Breast epithelium (tissue), 4 donors: ENCODE measurements at places on chromosomes 3 and 15. TPM values are rescaled to one million over a fixed set of nuclear protein-coding genes. Genes with fewer than 3 reads are reported as not detected.

- no peak for DNase-seq
Measured at GRCh38 chr3:73739791-73740453, 115.2 kb upstream of the PDZRN3 start.

GRCh38 chr3:182979674-182980191, 605 bp downstream of the DCUN1D1 start:
- no peak for DNase-seq

SPINK8 gene
- total RNA-seq: not detected

ALDH1A3 gene
- total RNA-seq: 44.9 TPM

- DNase-seq: no peak
Measured at GRCh38 chr3:172465281-172465680, 17.0 kb upstream of the GHSR start.

GRCh38 chr3:187813198-187813597, 67.9 kb upstream of the BCL6 start:
- no peak for DNase-seq

DNA sequence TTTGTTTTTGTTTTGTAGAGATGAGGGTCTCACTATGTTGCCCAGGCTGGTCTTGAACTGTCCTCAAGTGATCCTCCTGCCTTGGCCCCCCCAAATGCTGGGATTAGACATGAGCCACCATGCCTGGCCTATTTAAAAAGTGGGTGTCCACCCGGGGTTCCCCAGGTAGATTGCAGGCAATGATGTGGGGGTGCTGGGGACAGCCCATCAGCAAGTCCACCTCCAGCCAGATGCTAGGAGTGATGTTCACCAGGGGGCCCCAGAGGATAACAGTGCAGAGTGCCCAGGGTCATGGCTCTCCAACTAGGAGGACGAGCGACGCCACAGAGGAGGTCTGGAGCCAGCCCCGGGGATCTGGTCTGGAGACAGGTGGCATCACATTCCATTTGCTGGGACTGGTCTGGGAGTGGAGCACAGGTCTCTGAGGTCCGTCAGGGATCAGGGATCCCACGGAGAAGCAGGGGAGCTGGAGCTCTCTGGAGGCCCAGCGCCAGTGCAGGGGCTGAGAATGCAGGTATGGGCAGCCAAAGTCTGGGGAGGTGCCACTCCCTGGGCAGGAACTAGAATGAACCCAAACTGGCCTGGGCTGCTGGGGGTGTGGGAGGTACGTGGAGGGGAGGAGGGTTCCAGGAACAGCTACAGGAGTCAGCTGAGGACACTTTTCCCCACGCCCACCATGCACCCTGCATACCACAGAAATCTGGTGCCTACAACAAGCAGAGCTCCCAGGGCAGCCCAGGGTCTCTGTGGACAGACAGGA, 51.2 kb upstream of the PCSK6 start:
- no peak for DNase-seq

GRCh38 chr3:140529096-140529495, 148.8 kb upstream of the TRIM42 start:
- DNase-seq: no peak

DNA sequence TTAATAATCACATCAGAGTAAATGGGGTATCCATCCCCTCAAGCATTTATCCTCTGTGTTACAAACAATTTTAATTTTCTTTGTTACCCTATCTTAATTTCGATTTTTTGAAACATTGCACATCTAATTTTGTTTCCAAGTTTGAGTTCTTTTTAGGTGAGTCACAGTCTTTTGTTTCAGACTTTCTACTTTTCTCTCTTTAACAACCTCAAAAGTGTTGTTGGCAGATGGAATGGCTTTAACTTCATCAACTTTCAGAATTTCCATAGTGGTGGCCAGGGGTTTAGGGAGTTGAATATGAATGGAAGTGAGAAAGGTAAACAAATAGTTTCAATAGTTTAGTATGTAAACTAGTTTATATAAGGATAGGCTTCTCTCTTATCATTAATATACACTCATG, 223.0 kb upstream of the MLF1 start:
- no peak for DNase-seq

MKRN2 gene
- 36.1 TPM for total RNA-seq

TMEM212 gene
- 1.3 TPM for total RNA-seq

GRCh38 chr3:134354612-134355251, 19.5 kb downstream of the AMOTL2 start:
- DNase-seq: no peak

DNA sequence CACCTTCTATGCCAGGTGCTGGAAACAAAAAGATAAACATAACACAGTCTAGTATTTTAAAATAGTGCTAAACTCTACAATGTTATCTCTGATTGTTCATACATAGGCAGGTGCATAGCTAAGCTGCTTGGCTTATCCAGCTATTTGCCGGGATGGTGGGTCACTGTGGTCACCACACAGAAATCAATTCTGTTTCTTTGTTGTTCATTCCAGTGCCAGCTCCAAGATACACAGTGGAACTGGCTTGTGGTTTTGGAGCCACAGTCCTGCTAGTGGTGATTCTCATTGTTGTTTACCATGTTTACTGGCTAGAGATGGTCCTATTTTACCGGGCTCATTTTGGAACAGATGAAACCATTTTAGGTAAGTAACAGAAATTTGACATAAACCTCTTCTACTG, 130.2 kb downstream of the IL1RAP start:
- no peak for DNase-seq

DNA sequence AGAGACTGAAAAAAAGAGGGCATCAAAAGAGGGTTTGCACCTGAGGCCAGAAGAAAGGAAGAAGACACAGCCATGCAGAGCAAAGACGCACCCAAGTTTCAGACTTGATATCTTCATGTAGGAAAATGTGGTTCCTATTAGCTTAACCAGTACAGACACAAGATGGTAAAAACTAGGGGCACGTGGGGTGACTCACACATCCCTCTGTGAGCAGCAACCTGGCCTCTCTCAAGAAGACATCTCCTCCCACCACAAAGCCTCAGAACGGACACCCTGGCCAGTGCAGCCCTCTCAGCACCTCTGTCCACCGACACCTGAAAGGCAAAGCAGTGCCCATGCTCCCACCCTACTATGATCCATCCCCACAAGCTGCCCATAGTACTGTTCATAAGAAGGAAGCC, 33.3 kb downstream of the GLB1 start:
- DNase-seq: no peak

CALML4 gene
- 6.0 TPM for total RNA-seq

DNA sequence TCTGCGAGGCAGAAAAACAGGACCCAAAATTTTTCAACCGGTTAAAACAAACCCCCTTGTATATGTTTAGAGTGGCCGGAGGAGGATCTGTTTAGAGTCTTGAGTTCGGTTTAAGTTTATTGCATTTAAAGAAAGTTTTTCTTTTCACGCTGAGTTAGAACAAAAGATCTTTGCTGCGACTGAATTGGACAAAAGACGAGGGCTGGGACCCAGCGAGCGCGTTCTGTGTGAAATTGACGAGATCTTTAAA, 9.8 kb downstream of the NR2F2 start:
- no peak for DNase-seq

- no peak for DNase-seq
Measured at GRCh38 chr15:71939981-71940588, 129.7 kb downstream of the NR2E3 start.

- DNase-seq: no peak
Measured at GRCh38 chr3:191390580-191390979, 60.3 kb upstream of the UTS2B start.
